ENCODE measurements at places on chromosomes 6 and 20.

DNA sequence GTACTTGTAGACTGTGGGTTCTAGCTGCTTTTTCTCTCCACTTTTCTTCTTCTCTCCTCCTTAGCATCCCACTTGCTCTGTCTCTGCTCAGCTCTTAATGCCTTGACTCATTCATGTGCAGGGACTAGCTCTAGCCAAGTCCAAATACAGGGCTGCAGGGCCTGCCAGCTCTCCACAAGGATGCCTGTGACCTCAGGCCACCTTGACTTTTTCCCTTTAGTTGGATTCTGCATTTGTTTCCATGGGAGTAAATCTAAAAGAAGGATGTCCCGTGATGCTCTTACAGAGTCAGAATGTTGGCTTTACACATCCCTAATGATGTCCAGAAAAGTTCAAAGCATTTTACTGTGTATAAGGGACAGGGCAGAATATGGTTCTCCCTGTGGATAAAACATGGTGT lies 101.8 kb upstream of the PREP start:
- DNase-seq = no peak

DNA sequence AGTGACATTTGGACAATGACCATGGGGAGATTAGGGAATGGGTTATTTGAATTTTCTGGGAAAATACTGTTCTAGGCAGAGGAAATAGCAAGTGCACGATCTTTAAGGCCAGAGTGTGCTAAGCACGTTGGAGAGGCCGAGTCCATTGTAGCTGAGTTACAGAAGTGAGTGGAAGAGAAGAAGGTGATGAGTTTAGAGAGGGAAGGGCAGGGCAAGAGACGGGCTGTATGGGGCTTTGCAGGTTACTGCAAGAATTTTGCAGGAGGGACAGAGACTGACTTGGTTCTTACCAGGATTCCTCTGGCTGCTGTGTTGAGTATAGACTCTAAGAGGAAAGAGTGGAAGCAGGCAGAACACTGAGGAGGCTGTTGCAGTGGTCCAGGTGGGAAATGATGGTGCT lies 1.1 kb upstream of the NCOA3 start:
- DNase-seq = no peak

- DNase-seq = no peak
These were observed 75.5 kb upstream of the SCP2D1 start for GRCh38 chr20:18738055-18738454.

GRCh38 chr20:44805979-44806620 lies 4.2 kb downstream of the RIMS4 start:
- DNase-seq = no peak

GRCh38 chr20:58078741-58079522 lies 149.5 kb downstream of the ANKRD60 start:
- no peak for DNase-seq

GRCh38 chr6:83822629-83823169 lies 30.5 kb upstream of the RIPPLY2 start:
- DNase-seq = no peak

- DNase-seq = no peak
These were observed 94.3 kb downstream of the INSM1 start for GRCh38 chr20:20462185-20462584.

DNA sequence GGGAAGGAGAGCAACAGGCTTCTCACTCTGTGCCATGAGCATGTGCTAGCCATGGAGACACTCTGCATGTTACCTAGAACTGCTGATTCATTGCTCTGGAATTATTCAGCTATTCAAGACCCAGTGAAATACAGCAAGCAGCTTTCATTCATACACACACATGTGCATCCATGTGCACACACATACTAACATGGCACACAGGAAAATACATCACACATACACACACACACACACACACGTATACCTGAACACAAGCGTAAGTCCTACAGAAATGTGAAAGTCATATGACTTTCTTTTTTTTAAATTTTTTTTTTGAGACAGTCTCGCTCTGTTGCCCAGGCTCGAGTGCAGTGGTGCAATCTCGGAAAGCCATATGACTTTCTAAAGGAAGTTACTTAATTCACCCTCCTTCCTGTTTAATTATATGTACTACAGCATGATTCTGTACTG lies 108.2 kb upstream of the NFATC2 start:
- no peak for DNase-seq

DNA sequence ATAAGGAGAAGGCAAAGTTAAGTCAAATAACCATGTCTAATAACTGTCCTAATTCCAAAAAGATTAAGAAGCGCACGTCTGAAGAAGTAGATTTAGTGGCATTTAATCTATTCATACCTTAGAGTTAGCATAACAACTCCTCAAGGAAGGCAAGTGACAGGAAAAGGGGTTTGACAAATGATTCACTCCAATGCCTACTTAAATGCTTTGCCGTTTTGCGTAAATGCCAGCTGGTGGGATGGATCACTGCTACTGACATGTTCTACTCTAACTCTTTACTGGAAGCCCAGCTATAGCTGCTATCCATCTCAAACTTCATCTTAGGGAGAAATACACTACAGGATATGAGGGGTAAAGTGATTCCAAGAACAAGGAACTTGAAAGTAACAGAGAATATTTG lies 347.3 kb upstream of the RUNX2 start:
- DNase-seq = no peak

DNA sequence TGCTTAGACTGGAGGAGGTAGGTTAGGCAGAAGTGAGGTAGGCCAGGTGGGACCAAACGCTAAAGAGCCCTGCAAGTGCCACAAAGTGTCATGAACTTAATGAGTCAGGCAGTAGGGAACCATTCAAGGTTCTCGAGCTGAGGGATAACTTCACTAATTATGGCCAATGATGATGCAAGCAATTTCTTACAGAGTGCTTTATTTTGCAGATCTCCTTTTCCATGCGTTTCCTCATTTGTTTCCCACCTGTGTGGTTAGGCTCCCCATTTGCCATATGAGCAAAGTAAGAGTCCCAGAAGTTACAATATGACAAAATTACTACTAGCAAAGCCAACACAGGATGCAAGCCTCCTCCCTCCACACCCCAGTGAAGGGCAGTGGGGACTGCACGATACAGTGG lies 36.5 kb upstream of the PSMF1 start:
- DNase-seq = no peak

GRCh38 chr6:88914180-88914579 lies 49.2 kb downstream of the RNGTT start:
- DNase-seq = no peak

DNA sequence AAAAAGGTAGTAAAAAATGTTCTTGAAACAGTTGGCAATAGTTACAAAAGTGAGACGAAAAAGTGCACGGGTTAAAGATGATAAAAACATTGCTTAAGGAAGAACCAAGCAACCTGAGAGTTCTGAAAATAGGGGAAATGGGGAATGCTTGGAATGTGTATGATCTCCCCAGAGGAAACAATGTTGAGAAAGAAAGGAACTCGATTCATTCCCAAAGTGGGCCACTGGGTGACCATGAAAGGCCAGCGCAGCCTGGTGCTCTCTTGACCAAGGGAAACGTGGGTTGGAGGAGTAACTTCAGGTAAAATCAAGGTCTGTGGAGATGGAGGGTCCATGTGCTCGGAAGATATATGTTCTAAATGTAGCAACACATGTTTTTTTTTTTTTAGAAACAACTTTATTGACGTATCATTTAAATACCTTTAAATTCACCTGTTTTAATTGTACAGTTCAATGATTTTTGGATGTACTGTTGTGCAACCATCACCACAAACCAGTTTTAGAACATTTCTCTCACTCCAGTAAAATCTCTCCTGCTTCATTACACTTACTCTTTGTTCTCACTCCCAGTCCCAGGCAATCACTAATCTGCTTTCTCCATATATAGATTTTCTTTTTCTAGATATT lies 34.5 kb upstream of the CEP85L start:
- no peak for DNase-seq

GRCh38 chr6:113293423-113293740 lies 563.8 kb upstream of the MARCKS start:
- DNase-seq = no peak

Measured in activated CD4-positive, alpha-beta T cell treated with anti-CD3 and anti-CD28 coated beads, Interleukin-10, Interleukin-2, amounts not matched to agents 100 ng/mL and 50 ng/mL, durations not matched to agents 16 hours and 8 hours (primary cell).